Thoracic aorta (tissue), 2 donors: ENCODE measurements at places on chromosomes 3 and 15. TPM values are rescaled to one million over a fixed set of nuclear protein-coding genes. Genes with fewer than 3 reads are reported as not detected.

SLC22A13 gene
- 2.2 TPM for total RNA-seq

ERICH6 gene
- not detected for total RNA-seq

DNAH12 gene
- 0.95 TPM for total RNA-seq

CELF6 gene
- total RNA-seq: 2.3 TPM

NMD3 gene
- 41.2 TPM for total RNA-seq

LRRC31 gene
- not detected for total RNA-seq

GABRB3 gene
- 0.54 TPM for total RNA-seq

GPR149 gene
- not detected for total RNA-seq

SLITRK3 gene
- 0.14 TPM for total RNA-seq

PLAAT1 gene
- not detected for total RNA-seq

C3orf18 gene
- total RNA-seq: 19.0 TPM

DNA sequence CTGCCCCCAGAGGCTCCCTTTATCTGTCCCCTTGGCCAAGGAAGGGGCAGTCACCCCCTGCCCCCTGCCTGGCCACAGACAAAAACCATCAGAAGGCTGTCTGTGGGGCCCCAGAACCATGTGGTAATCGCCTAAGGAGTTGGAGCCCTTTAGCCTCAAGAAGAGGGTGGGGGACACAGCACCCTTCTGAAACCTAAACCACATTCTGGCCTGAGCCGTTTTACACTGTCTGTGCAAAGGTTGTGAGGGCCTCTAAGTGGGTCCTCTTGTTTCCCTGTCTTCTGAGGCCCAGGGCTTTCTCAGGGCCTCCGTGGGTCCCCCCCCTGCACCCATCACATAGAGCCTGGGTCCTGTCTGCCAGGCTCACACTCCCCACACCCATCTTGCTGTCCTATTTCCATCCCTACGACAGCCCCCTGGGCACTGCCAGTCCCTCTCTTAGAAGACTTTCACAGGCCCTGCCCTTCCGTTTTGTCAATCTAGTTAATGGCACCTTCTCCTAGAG lies 17.9 kb upstream of the RPUSD3 start:
- DNase-seq: no peak

GRCh38 chr3:33312361-33312760 lies 35.1 kb downstream of the FBXL2 start:
- no peak for DNase-seq

- DNase-seq: no peak
These were observed 8.7 kb upstream of the CPA3 start for GRCh38 chr3:148856384-148856783.

GRCh38 chr3:177833332-177833731 lies 636.0 kb upstream of the TBL1XR1 start:
- no peak for DNase-seq

DNA sequence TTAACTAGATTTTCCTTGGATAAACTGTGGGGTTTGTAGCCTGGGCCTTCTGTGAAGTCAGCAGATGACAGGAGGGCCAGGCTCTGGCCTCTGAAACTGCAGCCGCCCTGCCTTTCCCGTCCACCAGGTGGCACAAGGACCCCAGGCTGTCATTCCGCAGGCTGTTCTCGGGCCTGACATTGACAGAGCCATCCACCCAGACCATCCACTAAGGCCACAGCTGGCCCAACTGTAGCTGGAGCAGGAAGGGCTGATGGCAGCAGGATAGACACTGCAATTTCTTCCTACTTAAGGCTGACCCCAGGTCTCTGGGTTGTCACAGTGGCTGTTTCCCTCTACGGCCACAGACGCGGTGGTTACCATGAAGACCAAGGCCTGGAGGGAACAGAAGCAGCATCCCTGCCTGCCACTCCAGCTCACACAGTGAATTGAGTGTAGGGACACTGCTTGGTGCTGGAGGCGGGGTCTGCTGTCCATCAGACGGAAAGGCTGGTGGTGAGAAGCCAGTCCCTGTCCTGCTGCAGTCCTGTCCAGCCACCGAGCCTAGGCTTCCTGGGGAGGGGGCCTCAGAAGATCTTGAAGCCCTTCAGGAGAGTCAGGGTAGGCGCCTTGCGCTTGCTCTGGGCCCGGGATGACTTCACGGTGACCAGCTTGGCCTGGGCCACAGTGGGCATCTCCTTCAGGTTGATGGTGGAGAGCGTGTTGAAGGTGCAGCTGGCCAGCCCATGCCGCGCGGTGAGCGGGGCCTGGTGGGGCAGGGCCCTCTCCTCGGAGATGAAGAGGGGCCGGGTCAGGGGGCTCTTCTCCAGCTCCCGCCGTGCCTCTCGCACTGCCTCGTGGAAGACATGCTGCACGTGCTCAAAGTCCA lies 9.4 kb downstream of the SLC51B start:
- DNase-seq: no peak

DNA sequence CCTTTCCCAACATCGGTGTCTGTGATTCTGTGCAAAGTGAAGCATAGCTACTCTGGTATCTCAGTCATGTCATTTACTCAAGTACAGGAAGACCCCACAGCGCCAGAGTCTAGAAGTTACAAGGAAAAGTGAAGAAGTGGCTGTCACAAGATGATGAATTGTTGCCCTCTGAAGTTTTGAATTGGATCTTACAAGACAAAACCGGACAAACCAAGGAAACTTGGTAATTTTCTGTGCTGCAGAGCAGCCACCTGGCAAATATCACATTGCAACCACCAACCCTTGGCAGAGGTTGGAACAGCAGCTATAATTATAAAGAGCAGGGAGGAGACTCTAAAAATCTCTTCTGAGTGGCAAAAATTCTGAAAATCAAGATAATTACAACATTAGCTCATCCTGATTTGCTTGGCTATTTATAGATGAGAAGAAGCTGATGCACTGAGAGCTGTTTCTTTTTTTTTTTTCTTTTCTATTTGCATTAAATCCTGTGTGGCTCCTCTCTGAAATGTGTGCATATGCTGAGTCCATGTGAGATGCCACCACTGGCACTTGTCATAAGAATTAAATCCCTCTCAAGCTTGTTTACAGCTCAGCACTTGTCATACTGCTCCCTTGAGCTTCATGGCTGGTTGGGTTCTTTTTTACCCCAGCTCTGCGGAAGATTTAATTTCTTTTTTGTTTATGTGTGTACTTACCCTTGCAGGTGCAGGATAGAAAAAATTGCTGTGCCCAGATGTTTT lies 68.0 kb upstream of the MNS1 start:
- DNase-seq: no peak

DNA sequence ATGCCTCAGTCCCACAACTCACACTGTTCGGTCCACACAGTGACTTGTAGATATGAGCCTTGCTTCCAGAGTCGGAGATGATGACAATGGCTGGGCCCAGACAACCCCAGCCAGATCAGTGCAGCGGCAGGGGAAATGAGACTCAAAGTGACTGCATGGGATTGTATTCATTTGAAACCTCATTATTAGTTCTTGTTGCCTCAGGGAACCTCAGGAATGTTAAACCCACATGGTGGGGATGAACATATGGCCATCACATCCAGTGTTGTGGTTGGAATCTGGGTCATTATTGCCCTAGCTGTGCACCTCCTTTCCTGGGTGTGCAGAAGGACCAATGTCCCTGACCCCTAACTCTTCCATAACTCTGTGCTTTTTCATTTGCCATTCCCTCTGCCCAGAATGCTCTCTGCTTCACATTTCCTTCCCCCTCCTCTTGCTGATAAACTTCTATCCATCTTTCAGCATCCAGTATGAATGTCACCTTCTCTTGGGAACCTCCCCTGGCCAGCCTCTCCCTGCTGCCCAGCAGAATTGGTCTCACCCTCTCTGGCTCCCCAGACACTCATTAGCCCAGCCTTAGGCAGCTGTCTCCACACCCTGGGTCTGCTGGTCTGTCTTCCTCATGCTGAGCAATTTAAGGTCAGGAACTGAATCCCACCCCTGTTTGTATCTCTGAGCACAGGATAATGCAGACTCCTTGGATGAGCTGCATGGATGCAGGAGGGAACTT lies 67.0 kb upstream of the TNFAIP8L3 start:
- DNase-seq: no peak

- DNase-seq: no peak
These were observed 54.5 kb upstream of the FNDC3B start for GRCh38 chr3:171984883-171985282.
